A549 treated with dexamethasone at 1 μM for 4 hours (cell line): ENCODE measurements at places on chromosomes 11 and 22. TPM values are rescaled to one million over a fixed set of nuclear protein-coding genes. Genes with fewer than 3 reads are reported as not detected.

PRCP gene
- 41.2 to 53.4 TPM (median 45.5 TPM) in 5 replicates for total RNA-seq

CD3G gene
- total RNA-seq = not detected in 5 replicates

OR5AK2 gene
- total RNA-seq = not detected in 5 replicates

SPI1 gene
- 0.19 to 0.21 TPM in 2 of 5 replicates, not detected in the others for total RNA-seq

TSPAN18 gene
- 3.1 to 5.1 TPM (median 4.8 TPM) in 5 replicates for total RNA-seq

OR8G1 gene
- total RNA-seq = not detected in 5 replicates

CCDC87 gene
- total RNA-seq = 0.39 to 0.75 TPM (median 0.55 TPM) in 5 replicates

CARD18 gene
- total RNA-seq = not detected in 5 replicates
